ENCODE measurements at places on chromosomes 7 and 10. TPM values are rescaled to one million over a fixed set of nuclear protein-coding genes. Genes with fewer than 3 reads are reported as not detected.

The ACTR3C gene
- not detected for total RNA-seq

The GLI3 gene
- total RNA-seq, result 31.1 TPM

The PNLIPRP1 gene
- total RNA-seq, result not detected

The LCOR gene
- total RNA-seq, result 25.5 TPM

The FXYD4 gene
- not detected for total RNA-seq

GRCh38 chr7:51214098-51214497 is 102.5 kb downstream of the COBL start:
- no peak for DNase-seq

GRCh38 chr10:12844811-12845483 is 156.6 kb downstream of the CCDC3 start:
- no peak for DNase-seq

DNA sequence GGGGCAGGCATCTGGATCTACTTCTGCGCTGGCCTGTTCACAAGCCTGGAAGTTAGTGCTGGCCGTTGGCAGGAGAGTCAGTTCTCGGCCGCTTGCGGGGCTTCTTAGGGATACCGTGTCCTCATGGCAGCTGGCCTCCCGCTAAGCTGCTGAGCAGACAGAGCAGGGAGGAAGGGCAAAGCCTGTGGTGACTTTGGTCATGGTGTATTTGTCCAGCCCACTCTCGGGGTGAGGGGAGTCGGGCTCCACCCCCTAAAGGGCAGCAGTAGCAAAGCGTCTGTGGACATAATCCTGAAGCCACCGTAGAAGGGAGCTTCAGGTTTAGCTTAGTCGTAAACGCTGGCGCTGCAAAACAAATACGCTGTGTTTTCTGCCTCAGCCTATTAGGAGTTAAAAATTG is 12.2 kb downstream of the UBE3C start:
- peak; percentile 56 for DNase-seq

DNA sequence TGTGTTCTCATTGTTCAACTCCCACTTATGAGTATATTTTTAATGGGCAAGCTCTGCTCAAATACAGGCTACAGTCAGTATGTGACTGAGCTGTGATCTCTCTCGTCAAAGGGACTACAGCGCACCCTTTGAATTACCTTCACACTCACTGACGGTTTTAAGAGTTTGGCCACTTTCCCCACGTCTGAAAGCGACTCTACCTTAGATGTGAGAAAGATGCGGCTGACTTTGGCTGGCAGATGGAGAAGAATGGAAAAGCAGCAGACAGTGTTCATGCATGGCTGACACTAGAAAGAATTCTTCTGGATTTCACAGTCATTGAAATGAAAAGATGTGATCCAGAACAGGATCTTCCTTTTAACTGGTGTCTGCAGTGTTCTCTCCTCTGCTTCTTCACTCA is 2.0 kb upstream of the ATRNL1 start:
- no peak for DNase-seq

- no peak for DNase-seq
These were observed 271.0 kb upstream of the COBL start for GRCh38 chr7:51587604-51588003.

Data from H1 (cell line).